Suppressor macrophage treated with lipopolysaccharide for 4 hours (primary cell): ENCODE measurements at places on chromosomes 7 and 10.

DNA sequence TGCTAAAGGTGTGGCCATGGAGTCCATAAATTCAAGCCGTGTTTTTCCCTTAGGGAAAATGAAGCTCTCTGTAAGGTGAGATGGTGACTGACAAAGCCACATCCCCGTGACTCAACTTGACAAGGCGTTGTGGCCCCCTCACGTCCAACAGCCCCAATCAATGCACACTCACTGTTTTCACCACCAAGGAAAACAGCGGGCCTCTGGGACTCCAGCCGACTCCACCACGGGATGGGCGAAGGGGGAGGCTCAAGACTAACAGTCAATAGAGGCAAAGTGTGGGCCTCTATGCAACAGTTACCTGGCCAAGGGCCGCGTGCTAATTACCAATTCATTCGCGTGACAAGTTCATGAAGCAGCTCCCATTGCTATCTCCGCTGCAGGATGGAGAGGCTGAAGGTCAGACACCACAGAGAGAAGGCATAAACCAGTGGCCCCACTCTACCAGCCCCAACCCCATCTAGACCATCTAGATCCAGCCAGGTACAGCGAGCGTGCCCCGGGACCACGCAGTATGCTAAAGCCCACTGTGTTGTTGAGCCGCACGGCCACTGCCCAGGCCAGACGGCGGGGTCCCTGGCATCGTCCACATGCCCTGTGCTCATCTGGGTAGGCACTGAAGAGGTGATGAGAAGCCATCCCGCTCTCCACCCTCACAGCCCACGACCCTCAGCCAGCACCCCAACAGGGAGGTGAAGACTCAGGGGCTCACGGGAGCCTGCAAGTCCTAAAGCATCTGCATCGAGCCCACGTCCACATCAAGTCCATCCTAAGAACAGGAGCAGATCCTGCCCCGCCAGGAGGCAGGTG is 76.1 kb downstream of the PROSER2 start:
- DNase-seq, result no peak

GRCh38 chr10:124329941-124330340 is 88.8 kb downstream of the OAT start:
- DNase-seq, result no peak

- no peak for DNase-seq
Measured at GRCh38 chr7:42315103-42315502, 78.1 kb upstream of the GLI3 start.

- peak; percentile 86 for DNase-seq
Measured at GRCh38 chr7:20329389-20330238, 1.1 kb upstream of the ITGB8 start.

GRCh38 chr7:47314728-47315607 is 266.9 kb downstream of the TNS3 start:
- DNase-seq, result no peak

GRCh38 chr7:26918241-26918640 is 53.9 kb upstream of the SKAP2 start:
- DNase-seq, result no peak

GRCh38 chr7:120856621-120857352 is 1.2 kb downstream of the TSPAN12 start:
- peak; percentile 7 for DNase-seq

GRCh38 chr10:5556576-5556975 is 31.8 kb downstream of the CALML3 start:
- DNase-seq, result no peak

- DNase-seq, result no peak
Measured at GRCh38 chr7:113715981-113716856, 202.6 kb downstream of the PPP1R3A start.

DNA sequence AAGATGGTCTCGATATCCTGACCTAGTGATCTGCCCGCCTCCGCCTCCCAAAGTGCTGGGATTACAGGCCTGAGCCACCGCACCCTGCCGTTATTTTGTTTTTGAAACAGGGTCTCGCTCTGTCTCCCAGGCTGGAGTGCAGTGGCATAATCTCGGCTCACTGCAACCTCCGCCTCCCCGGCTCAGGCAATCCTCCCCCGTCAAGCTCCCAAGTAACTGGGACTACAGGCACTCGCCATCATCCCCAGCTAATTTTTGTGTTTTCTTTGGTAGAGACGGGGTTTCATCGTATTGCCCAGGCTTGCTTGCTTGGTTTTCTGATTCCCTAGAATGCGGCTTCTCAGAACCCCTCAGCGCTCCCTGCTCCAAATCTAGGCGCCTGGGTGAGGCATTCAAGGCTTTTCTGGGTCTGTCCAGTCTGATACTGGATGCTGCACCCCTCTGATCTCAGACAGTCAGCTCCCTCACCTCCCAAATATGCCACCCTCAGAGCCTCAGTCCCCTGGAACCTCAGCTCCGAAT is 1.3 kb downstream of the TFR2 start:
- DNase-seq, result no peak

GRCh38 chr7:69184339-69184738 is 413.9 kb upstream of the AUTS2 start:
- peak; percentile 32 for DNase-seq

- no peak for DNase-seq
Measured at GRCh38 chr10:114397651-114398145, 6.6 kb downstream of the AFAP1L2 start.

GRCh38 chr7:158863611-158864506 is 7.5 kb downstream of the DYNC2I1 start:
- peak; percentile 91 for DNase-seq

GRCh38 chr7:41463770-41464470 is 239.0 kb downstream of the INHBA start:
- DNase-seq, result no peak

GRCh38 chr7:128879939-128880746 is 17.5 kb downstream of the ATP6V1F start:
- DNase-seq, result peak; percentile 56

GRCh38 chr7:47428052-47428767 is 153.7 kb downstream of the TNS3 start:
- no peak for DNase-seq

- no peak for DNase-seq
Measured at GRCh38 chr10:4474829-4475228, 351.2 kb upstream of the AKR1E2 start.

- DNase-seq, result no peak
Measured at GRCh38 chr7:6402041-6402440, 45.7 kb downstream of the DAGLB start.

GRCh38 chr7:132499065-132499464 is 77.2 kb downstream of the PLXNA4 start:
- no peak for DNase-seq

DNA sequence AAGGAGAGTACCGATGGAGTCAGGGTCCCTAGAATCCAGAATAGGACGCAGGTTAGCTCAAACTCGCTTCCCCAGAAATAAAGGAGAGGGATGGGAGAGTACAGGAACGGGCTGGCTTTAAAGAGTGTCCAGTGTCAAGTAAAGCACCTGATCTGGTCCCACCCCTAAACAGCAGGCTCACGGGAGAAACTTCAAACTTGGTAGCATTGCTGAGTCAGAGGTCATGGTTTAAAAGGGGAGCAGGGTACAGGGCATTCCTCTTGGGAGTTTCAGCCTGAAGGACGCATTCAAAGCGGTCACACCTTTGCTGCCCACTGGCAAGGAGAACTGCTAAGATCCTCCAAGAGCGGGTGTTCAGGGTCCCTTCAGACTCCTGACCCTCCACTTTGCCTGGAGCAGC is 140.7 kb downstream of the GLI3 start:
- no peak for DNase-seq

DNA sequence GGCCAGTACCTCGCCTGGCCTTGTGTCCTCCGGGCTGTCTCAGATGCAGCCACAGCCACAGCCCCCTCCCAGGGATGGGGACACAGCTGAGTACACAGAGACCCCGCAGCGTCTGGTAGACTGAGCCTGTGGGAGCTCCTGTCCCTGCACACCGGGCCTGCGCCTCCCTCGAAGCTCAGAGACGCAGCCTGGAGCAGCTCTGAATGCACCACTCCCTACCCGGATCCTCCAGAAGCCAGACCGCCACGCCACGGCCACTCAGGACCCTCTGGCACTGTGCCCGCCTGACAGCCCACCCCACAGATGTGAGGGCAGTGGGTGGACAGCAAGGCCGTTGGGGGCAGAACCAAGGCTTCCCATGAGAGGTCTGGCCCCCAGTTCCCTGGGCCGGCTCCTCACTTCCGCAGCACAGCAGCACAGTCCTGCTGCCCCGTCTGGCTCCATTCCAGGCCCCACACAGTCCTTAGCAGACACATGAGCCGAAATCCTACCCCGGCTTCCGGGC is 40.8 kb downstream of the PAPOLB start:
- no peak for DNase-seq

- DNase-seq, result no peak
Measured at GRCh38 chr7:99618726-99619125, 2.0 kb downstream of the ZSCAN25 start.

- peak; percentile 97 for DNase-seq
Measured at GRCh38 chr7:134737566-134738345, 41.7 kb upstream of the CALD1 start.

- no peak for DNase-seq
Measured at GRCh38 chr7:66903360-66904062, 17.5 kb upstream of the TMEM248 start.

GRCh38 chr7:87356448-87356847 is 11.0 kb downstream of the CROT start:
- DNase-seq, result no peak

- no peak for DNase-seq
Measured at GRCh38 chr10:46094931-46095750, 49.1 kb upstream of the MSMB start.

DNA sequence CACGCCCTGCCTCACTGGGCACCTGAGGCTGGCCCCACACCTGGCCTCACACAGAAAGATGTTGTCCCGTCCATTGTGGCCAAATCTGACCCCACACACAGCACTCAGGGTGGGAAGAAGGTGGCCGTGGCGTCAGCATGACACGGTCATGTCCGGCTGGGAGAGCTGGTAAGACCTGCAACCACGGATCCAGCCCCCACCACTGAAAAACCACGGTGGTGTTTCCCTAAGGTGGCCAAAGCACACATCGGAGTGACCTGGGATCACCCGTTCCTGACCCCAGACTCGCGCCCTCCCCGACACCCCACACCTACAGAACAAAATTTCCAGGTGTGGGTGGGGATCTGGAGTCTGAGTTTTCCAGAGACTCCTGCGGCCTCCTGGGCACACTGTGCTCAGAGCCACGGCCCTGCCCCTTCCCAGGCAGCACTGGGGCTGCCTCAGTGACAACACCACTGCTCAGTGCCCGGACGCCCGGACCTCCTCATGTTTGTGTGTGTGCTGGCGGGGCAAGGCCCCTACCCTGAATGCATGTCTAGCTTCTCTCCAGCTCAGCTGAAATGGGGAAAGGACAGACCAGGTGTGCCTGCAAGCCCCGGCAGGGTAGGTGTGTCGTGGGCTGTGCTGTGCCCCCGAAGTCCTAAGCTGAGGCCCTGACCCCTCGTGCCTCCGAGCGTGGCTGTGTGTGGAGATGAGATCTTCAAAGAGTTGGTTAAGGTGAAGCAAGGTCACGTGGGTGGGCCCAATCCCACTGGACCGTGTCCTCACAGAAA is 36.1 kb downstream of the STK32C start:
- no peak for DNase-seq

DNA sequence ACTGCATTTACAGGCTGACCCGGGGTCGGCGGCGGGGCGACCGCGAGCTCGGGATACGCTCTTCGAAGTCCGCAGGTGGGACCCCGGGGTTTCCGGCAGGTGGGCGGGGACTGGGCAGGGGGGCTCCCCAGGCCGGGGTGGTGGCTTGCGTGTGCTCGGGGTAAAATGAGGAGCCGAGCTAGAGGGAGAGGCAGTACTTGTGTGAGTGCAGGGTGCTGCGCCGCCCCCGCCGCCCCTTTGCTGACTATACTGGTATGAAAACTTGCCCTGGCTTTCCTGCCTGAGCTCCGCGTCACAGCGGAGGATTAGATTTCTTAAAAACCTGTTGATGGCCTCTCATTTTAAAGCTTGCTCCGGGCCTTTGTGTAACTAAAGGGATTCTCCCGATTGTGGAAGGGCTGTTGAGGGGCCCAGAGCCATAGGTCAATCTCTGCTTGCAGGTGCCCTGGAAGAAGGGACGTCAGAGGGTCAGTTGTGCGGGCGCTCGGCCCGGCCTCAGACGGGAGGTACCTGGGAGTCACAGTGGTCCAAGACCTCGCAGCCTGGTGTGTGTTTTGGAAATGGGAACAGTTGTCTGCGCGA is 488 bp downstream of the ARMC10 start:
- peak; percentile 44 for DNase-seq

DNA sequence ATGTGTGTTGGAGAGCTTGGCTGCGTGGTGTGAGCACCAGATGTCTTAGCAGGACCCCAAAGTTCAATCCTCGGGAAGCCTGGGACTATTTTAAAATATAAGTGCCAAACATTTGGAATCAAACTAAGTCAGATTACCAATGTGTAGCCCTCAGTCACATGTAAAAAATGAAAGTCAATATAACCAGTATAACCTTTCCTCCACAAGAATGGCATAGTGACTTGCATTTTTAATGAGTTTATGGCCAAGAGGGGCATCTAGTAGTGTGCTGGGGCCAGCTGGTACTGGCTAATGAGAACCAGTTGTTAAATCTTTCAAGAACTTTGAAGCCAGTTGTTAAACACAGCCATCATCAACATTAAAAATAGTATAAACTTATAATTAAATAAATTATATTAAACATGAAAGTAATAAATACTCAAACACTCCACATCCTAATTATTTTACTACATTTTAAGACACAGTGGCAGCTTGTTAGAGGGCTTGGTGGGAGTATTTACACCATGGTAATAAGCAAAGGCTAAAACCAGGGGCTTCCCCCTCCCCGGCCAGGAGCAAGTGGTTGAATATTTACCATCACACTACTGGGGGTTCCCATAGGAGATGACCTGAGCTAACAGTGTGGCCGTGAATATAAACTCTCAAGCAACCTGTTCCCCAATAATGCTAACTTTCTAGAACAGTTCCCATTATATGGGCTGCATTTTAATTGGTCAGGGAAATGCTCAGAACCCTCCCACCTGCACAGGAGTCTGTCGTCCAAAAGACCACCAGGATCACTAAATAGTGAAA is 7.9 kb upstream of the FAM170B start:
- DNase-seq, result no peak

- DNase-seq, result no peak
Measured at GRCh38 chr7:5528071-5528814, 104.6 kb upstream of the TNRC18 start.

- no peak for DNase-seq
Measured at GRCh38 chr7:47346377-47346914, 235.5 kb downstream of the TNS3 start.

DNA sequence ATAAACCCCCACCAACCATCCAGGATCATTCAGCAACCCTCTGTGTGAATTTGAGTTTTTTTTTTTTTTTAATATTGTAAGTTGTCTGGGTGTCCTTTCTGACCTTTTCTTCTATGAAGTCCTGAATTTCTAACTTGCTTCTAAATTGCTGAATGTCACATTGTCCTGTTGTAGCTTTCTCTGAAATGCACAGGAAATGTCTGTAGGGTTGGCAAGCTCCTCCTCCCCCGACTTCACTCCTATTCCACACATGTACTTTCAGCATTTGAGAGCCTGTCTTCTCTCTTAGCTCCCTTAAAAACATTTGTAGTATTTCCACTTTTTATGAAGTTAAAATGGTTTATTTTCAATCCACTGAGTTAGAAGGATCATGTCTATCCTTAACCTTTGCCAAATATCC is 3.3 kb upstream of the CNNM2 start:
- DNase-seq, result no peak

- DNase-seq, result no peak
Measured at GRCh38 chr7:156843157-156843556, 49.8 kb downstream of the LMBR1 start.
